Occipital lobe (tissue), 3 donors: ENCODE measurements at places on chromosomes 5 and 9.

- DNase-seq, result no peak
Observed at GRCh38 chr9:69136185-69136584, 37.9 kb upstream of the TJP2 start.

GRCh38 chr5:154966081-154966841, 25.4 kb downstream of the MRPL22 start:
- no peak for DNase-seq

GRCh38 chr5:132056610-132057497, 3.6 kb upstream of the IL3 start:
- no peak for DNase-seq

- peak; percentile 62 for DNase-seq
Observed at GRCh38 chr9:15509931-15510788, 610 bp downstream of the PSIP1 start.

- DNase-seq, result no peak
Observed at GRCh38 chr9:136725612-136726011, 13.2 kb downstream of the DIPK1B start.

DNA sequence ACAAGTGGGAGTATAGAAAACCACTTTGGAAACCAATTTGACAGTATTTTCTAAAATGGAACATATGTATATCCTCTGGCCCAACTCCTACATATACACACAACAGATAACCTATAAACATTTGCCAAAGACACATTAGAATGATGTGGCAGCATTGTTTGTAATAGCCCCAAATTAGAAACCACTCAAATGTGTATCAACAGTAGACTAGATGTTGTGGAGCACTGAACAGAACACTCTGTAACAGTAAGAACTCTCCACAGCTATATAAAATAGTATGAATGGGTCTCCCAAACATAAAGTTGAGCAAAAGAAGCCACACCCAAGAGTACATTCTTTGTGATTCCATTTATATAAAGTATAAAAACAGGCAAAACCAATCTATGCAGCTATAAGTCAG, 6.1 kb downstream of the ZNF622 start:
- no peak for DNase-seq
